ENCODE measurements at places on chromosomes 7 and 10. TPM values are rescaled to one million over a fixed set of nuclear protein-coding genes. Genes with fewer than 3 reads are reported as not detected.
A peak's percentile ranks its signal among the peaks of the same experiment; 100 is the strongest.

DNA sequence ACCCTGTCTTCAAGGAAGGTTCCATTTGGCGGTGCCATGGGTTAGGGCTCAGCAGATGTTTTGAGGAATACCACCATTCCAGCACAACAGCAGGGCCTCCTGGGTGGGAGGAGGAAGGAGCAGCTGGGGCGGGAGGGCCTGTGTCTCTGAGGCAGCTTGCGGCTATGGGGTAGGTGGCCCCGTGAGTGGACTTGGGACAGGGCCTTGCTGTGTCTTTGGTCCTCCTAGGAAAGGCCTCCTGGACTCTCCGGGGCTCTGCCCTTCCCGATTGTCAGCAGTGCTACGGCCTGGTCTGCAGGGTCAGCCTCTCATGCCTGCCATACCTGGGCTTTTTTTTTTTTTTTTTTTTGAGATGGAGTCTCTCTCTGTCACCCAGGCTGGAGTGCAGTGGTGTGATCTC is 96.7 kb downstream of the PAXIP1 start:
- no peak overlapping the region for H3K27ac ChIP-seq
- H3K36me3 ChIP-seq, result no peaks in the 10 kb centered on the region
- peaks cover 4% of the 10 kb centered on the region for H3K4me1 ChIP-seq
- H3K27me3 ChIP-seq, result peaks cover 1% of the 10 kb centered on the region

GRCh38 chr7:27154901-27155815 is 1.3 kb downstream of the HOXA7 start:
- H3K4me1 ChIP-seq, result peaks cover 49% of the 10 kb centered on the region
- H3K36me3 ChIP-seq, result no peaks in the 10 kb centered on the region
- peak overlapping the region; percentile 85 for H3K4me3 ChIP-seq
- DNase-seq, result no peak
- H3K27me3 ChIP-seq, result peaks cover 84% of the 10 kb centered on the region

DNA sequence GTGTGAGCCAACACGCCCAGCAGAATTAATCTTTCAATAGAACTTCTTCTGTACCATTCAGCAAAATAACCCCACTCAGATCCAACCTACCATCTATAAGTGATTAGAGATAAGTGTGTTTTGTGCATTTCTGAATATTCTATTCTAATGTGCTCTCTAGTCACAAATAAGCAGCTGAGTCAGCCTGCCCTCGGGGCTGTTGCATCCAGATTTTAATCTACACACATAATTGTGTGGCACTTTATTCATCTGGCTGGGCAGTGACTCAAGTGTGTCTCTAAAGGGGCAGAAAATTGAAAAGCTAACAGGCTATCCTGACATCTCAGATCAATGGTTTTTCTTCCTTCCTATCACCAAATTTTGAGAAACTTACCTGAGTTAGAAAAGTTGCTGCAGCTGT is 60.3 kb downstream of the PRR15 start:
- DNase-seq, result no peak
- no peak overlapping the region for H3K4me3 ChIP-seq
- no peak overlapping the region for H3K27ac ChIP-seq

- no peaks in the 10 kb centered on the region for H3K36me3 ChIP-seq
- H3K27me3 ChIP-seq, result no peaks in the 10 kb centered on the region
- no peak overlapping the region for H3K4me3 ChIP-seq
- H3K27ac ChIP-seq, result no peak overlapping the region
- no peak for DNase-seq
- H3K4me1 ChIP-seq, result no peaks in the 10 kb centered on the region
Observed at GRCh38 chr10:129777687-129778086, 186.4 kb downstream of the EBF3 start.

- H3K36me3 ChIP-seq, result no peaks in the 10 kb centered on the region
- H3K4me3 ChIP-seq, result no peak overlapping the region
- peaks cover 4% of the 10 kb centered on the region for H3K27me3 ChIP-seq
- peaks cover 3% of the 10 kb centered on the region for H3K4me1 ChIP-seq
- no peak overlapping the region for H3K27ac ChIP-seq
Observed at GRCh38 chr10:127146661-127147060, 49.7 kb downstream of the INSYN2A start.

DNA sequence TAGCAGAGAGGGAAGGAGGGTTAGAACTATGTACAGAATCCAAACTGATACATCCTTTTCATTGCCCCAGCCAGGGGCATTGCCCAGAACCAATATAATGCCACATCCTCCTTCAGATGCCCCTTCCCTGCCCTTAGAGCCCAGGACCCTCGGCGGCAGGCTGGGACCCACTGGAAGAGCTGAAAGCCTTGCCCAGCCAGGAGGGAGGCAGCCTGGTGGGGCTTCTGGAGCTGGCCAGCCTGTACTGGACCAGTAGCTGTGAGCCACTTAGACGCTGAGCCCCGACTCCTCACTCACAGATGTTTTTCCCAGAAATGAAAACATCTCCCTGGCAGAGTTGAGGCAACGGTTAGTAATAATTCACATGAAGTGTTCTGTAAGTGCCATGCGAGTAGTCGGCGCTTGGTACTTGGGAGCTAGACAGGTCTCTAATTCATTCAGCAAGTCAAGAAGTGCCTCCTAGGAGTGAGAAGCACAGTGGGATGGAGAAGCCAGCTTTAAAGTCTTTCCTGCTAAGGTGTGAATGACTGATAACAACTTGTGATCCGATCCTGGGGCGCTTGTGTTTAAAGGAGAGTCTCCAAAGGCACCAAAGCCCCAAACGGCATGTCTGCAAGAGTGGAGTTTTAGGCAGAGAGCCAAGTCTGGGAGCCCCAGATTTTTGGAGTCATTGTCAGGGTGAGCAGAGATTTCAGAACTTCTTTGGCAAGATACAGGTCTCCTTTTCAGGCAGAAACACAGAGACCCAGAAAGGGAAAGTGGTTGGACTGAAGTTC is 9.8 kb downstream of the VSIR start:
- H3K36me3 ChIP-seq, result peaks cover 10% of the 10 kb centered on the region
- peaks cover 10% of the 10 kb centered on the region for H3K27me3 ChIP-seq
- peak overlapping the region; percentile 92 for H3K27ac ChIP-seq
- peaks cover 82% of the 10 kb centered on the region for H3K4me1 ChIP-seq
- DNase-seq, result no peak
- no peak overlapping the region for H3K4me3 ChIP-seq

DNA sequence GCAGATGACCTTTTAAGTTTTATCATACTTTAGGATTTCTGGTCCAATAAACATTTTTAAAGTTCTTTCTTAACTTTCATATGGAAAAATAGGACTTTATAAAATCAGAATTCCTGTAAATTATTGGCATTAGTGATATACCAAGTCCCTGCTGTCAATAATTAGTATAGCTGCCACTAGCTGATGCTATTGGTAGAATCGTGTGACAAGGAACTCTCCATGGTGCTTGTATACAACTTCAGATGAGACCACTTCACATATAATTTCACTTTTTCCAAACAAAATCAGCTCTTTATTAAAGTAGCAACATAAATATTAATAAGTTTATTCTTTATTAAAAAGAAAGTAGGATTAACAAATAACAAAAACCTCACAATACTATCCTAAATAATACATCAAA is 49.9 kb downstream of the ZNF800 start:
- DNase-seq, result no peak
- no peak overlapping the region for H3K27ac ChIP-seq
- no peak overlapping the region for H3K4me3 ChIP-seq
- peaks cover 8% of the 10 kb centered on the region for H3K27me3 ChIP-seq
- H3K36me3 ChIP-seq, result no peaks in the 10 kb centered on the region
- H3K4me1 ChIP-seq, result peaks cover 16% of the 10 kb centered on the region

DNA sequence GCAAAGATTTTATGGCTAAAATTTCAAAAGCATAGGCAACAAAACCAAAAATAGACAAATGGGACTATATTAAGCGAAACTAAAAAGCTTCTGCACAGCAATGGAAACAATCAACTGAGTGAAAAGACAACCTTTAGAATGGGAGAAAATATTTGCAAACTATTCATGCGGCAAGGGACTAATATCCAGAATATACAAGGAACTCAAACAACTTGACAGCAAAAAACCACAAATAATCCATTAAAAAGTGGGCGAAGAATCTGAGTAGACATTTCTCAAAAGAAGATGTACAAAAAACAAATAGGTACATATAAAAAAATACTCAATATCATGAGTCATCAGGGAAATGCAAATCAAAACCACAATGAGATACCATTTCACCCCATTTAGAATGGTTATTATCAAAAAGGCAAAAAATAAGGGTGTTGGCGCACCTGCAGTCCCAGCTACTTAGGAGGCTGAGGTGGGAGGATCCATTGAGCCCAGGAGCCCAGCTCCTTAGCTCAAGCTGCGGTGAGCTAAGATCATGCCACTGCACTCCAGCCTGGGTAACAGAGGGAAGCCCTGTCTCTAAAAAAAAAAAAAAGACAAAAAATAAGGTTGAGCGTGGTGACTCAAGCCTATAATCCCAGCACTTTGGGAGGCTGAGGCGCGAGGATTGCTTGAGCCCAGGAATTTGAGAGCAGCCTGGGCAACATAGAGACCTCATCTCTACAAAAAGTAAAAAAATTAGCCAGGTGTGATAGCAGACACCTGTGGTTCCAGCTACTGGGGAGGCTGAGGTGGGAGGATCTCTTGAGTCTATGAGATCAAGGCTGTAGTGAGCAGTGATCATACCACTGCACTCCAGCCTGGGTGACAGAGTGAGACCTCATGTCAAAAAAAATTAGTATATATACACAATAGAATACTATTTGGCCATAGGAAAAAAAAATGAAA is 4.2 kb upstream of the CCM2 start:
- no peak overlapping the region for H3K4me3 ChIP-seq
- H3K27ac ChIP-seq, result no peak overlapping the region
- peaks cover 19% of the 10 kb centered on the region for H3K4me1 ChIP-seq
- DNase-seq, result no peak
- H3K36me3 ChIP-seq, result peaks cover 5% of the 10 kb centered on the region

- DNase-seq, result no peak
- peaks cover 2% of the 10 kb centered on the region for H3K27me3 ChIP-seq
- no peak overlapping the region for H3K4me3 ChIP-seq
- no peak overlapping the region for H3K27ac ChIP-seq
- H3K4me1 ChIP-seq, result no peaks in the 10 kb centered on the region
Observed at GRCh38 chr10:70803775-70804420, 11.8 kb upstream of the SGPL1 start.

DNA sequence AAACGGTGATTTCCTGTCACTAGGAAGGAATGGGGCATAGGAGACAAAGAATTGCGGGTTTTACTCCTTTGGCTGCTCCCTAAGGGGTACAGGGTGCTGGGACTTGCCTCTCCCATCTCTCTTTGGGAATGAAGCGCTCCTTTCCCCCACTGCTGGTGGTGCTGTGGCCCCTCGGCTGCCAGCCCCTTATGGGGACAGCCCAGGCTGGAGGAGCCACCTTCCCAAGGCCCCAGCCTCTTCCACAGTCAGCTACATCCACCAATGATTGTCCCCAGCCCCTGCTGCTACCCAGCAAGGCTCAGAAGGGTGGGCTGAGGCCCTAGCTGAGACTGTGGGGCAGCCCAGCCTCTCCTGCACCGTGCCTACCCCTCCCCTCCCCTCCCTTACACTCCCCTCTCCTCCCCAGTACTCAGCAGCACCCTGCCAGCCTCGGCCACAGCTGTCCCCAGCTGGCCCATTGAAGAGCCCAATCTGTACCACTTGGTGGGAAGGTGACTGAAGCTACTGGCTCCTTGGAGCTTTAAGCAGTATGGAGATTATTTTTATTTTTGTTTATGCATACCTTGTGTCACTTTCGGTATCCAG is 19.0 kb downstream of the PRKAG2 start:
- no peak for DNase-seq
- no peaks in the 10 kb centered on the region for H3K36me3 ChIP-seq
- H3K4me3 ChIP-seq, result no peak overlapping the region
- no peak overlapping the region for H3K27ac ChIP-seq
- no peaks in the 10 kb centered on the region for H3K27me3 ChIP-seq

DNA sequence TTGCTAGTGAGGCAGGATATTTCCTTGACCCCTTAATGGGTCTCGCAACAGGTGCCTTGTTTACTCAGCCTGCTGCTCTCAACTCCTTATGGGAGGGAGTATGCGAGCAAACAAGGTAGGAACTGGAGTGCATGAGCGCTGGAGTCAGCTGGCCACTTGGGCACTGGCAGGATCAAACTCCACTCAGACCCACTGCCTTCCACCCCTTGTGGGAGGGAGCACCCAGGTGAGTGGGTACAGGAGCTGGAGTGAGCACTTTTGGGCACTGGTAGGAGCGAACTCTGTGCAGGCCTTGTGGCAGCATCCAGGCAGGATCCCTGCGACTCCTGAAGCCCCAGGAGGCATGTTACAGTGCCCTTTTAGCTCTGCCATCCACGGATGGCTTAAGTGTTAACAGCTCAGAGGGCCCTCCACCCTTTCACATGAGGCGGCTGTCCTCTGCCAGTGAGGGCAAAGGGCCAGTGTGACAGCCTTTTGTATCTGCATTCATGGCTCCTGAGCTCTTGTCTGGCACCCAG is 123.2 kb downstream of the ST7 start:
- no peak for DNase-seq
- H3K4me3 ChIP-seq, result no peak overlapping the region
- no peaks in the 10 kb centered on the region for H3K36me3 ChIP-seq

DNA sequence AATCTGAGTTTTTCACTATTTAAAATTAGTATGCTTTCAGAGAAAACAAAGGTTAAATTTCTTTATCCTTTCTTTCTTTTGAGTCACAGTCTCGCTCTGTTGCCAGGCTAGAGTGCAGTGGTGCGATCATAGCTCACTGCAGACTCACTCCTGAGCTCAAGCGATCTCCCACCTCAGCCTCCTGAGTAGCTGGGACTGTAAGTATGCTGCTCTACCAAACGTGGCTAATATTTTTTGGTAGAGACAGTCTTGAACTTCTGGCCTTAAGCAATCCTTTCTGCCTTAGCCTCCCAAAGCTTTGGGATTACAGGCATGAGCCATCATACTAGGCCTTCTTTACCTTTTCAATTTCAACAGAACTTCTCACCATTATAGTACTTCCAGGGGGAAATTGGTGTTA is 113.7 kb downstream of the TRIM24 start:
- DNase-seq, result no peak
- H3K4me1 ChIP-seq, result no peaks in the 10 kb centered on the region
- peaks cover 71% of the 10 kb centered on the region for H3K36me3 ChIP-seq
- no peak overlapping the region for H3K27ac ChIP-seq

Gene SEC24C
- 15.5 TPM for polyA plus RNA-seq

Gene HOGA1
- not detected for polyA plus RNA-seq

Gene MRC1
- polyA plus RNA-seq, result not detected

Gene CAV2
- polyA plus RNA-seq, result not detected

Gene AKR1C8
- not detected for polyA plus RNA-seq

Gene NEURL1
- 0.35 TPM for polyA plus RNA-seq

Gene ZYX
- 50.7 TPM for polyA plus RNA-seq

Gene VGF
- polyA plus RNA-seq, result not detected

Gene VPS37D
- polyA plus RNA-seq, result not detected

Gene GLCCI1
- 13.8 TPM for polyA plus RNA-seq

Gene OR9A2
- polyA plus RNA-seq, result not detected

Data from immature natural killer cell (primary cell).